ENCODE measurements at places on chromosomes 7 and 10. TPM values are rescaled to one million over a fixed set of nuclear protein-coding genes. Genes with fewer than 3 reads are reported as not detected.

The ATP6V1F gene
- 181 TPM for total RNA-seq

The GSTO2 gene
- total RNA-seq: 2.7 TPM

The NPFFR1 gene
- not detected for total RNA-seq

The TAS2R5 gene
- 5.1 TPM for total RNA-seq

GRCh38 chr10:32347363-32348022 lies 535 bp upstream of the EPC1 start:
- DNase-seq: no peak

- DNase-seq: peak; percentile 54
Observed at GRCh38 chr7:82044497-82045080, 274.7 kb upstream of the HGF start.

DNA sequence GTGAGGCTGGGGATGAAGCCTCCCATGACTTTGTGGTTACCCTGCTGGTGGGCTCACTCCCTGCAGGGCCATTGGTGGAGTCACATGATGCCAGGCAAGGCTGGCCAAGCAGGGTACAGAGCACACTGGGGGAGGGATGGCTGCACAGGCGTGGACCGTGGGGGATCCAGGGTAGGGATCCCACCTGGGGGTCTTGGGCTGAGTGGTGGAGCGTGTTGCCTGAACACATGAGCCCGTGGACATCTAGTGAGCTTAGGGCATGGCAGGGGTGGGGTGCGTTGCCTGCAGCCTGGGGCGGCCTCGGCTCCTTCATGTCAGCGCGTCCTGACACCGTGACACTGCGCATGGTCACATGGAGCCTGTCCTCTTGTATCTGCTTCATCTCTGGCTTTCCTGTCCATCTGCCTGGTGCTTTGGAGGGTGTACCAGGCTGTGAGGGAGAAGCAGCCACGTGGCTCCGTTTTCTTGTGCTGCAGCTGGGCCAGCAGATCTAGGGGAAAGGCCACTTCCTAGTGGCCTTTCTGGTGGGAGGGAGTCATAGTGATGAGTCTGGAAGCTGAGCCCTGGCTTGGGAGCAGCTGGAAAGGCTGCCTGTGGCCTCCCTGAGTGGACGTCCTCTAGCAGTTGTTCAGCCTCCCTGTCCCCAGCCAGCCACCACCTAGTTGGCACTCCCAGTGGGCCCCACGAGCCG lies 96.2 kb downstream of the LHPP start:
- DNase-seq: no peak

DNA sequence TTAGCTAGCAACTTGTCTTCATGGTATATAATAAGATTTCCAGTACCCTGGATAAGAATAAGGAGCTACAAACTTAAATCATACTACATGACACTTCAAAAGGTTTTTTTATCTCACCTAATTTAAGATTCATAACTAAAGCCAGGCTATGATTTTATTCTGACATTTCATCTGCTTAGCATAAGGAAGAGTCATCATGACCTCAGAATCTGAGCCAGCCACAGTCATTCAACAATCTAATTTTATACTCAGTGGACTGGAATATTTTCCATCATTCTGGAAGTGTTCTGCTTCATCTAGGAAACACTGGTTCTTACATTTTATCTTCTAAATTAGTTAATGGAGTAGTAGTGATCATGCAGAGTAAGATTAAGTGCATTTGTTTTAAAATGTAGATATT lies 102.1 kb upstream of the KCND2 start:
- DNase-seq: no peak

DNA sequence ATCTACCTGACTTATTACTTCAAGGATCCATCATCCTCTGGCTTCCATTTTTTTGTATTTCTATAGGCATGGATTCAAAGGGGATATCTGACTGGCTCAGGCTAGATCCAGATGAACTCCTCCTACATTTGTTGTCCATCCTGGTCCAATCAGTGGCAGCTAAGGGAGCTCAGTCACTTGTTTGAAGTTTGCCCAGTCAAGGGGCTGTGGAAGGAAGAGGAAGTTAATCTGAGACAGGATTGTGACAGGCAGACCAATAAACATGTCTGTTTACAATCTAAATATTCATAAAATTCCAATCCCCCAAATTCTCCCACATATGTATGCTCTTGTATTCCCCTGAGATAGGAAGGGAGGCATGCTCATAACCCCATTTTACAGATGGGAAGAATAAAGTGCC lies 48.7 kb downstream of the CAV1 start:
- DNase-seq: no peak

GRCh38 chr10:93363891-93364648 lies 118.1 kb downstream of the MYOF start:
- no peak for DNase-seq

DNA sequence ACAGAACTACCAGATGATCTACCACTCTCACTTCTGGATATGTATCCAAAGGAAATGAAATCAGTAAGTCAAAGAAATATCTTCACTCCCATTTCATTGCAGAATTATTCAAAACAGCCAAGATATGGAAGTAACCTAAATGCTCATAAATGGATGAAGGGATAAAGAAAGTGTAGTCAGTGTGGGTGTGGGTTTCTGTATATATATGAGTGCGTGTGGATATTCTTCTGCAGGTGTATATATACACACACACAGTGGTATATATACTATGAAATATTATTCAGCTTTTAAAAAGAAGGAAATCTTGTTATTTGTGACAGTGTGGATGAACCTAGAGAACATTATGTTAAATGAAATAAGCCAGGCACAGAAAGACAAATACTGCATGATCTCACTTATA lies 48.7 kb downstream of the IMMP2L start:
- DNase-seq: no peak

GRCh38 chr7:155961241-155962190 lies 149.3 kb upstream of the SHH start:
- DNase-seq: no peak

GRCh38 chr10:48215486-48216203 lies 58.9 kb downstream of the FRMPD2 start:
- DNase-seq: peak; percentile 66

DNA sequence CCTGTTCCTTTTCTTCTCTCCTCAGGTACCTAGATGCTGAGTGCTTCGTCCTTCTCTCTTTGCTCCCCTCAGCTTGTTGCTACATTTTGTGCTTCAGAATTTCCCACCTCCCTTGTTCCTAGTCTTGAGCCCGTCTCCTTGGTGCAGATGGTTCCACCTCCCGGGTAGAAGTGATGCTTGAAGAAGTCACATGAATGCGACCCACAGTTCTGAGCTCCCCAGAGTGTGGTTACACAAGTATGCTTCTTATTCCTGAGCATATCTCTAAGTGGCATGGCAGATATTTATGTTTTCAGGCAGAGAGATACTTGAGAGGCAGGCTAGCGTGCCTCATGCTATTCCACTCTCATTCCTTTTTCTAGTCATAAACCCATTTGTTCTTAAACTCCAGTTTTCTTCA lies 34.0 kb downstream of the INPP5F start:
- DNase-seq: no peak

GRCh38 chr7:137668404-137668803 lies 178.4 kb downstream of the DGKI start:
- no peak for DNase-seq

DNA sequence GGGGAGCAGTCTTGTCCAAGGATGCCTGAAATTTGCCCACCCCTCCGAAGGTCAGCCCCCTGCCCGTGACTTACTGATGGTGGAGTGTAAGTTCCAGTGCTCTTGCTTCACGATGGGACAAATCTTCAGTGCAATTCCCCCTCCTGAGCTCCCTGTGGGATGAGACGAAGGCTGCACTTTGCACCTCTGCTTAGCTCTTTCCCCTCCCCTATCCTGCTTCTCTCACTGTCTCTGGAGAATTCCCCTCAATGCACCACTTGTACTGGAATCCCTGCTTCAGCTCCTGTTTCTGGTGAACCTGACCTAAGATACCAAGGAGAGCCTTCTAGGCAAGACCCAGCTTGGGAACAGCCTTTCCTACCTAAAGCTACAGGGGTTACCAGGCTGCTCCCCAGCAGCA lies 122.9 kb upstream of the ZMIZ1 start:
- DNase-seq: no peak

- peak; percentile 4 for DNase-seq
Observed at GRCh38 chr7:125516194-125516593, 586.6 kb upstream of the POT1 start.

- no peak for DNase-seq
Observed at GRCh38 chr10:27440021-27440420, 64.1 kb upstream of the RAB18 start.

- DNase-seq: no peak
Observed at GRCh38 chr10:103467406-103467805, 8.7 kb upstream of the CALHM1 start.

Data from hepatocyte (in vitro differentiated cells).